ENCODE measurements at places on chromosomes 5 and 9. TPM values are rescaled to one million over a fixed set of nuclear protein-coding genes. Genes with fewer than 3 reads are reported as not detected.

DNA sequence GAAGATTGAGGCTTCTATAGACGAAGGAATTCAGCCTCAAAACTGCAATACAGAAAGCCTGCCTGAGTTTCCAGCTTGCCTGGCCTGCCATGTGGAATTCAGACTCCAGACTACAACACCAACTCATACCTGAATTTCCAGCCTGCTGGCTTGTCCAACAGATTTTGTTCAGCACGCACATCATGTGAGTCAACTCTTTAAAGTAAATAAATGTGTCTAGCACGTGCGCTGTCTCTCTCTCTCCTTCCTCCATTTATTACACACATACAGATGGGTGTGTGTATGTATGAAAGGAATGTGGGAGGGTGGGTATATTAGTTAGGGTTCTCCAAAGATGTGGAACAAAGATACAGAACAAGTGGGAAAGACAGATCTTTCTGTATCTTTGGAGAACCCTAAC, 82.4 kb upstream of the TAS2R1 start:
- no peak for DNase-seq

GRCh38 chr9:82010711-82011110, 22.1 kb downstream of the SPATA31D1 start:
- no peak for DNase-seq

DNA sequence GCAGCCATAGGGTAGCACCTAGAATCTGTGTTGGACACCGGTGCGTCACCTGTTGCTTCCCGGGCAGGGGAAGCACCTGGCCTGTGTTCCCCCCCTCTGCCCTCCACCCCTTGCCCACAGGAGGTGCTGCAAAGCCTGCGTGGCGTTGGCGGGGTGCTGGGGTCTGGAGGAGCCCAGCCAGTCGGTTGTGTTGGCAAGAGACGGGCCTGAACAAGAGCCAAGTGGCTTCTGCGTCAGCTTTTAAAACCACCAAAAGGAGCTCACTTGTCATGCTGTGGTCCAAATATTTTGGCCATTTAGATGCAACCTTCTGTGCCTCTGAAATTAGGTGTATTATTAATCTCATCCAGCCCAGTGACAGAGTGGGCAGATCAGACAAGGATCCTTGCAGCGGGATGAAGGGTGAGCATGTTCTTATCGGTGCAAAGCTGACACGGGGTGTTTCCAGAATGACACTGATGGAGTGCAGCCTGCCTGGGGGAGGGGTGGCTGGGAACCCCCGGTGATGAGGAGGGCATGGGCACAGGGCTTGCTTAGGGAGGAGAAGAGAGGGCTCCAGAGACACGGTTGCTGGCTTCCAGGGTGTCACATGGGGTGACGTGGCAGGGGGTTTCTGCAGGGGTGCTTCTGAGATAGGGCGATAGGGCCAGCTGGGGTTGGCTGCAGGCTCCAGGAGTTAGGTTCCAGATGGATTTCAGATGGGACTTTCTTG, 9.7 kb upstream of the RXRA start:
- DNase-seq, result peak; percentile 73

- DNase-seq, result peak; percentile 44
Measured at GRCh38 chr5:431711-432050, 11.3 kb upstream of the EXOC3 start.

DNA sequence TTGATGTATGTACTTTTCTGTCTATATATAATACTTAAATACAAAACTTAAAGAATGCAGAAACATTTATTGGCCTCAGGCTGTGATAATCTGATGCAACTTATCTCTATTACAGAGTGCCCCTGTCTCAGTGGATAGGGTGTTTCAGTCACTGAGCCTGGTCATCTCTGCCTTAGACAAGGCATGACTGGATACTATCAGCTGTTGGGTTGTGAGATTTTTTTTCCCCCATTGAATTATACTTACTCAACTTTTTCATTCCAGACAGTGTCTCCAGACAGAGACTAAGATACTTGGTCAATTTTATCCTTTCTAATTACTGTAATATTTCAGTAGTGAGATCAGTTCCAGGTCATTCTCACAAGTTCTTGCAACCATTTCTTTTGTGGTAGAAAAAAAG, 26.7 kb downstream of the XRCC4 start:
- DNase-seq, result no peak

DNA sequence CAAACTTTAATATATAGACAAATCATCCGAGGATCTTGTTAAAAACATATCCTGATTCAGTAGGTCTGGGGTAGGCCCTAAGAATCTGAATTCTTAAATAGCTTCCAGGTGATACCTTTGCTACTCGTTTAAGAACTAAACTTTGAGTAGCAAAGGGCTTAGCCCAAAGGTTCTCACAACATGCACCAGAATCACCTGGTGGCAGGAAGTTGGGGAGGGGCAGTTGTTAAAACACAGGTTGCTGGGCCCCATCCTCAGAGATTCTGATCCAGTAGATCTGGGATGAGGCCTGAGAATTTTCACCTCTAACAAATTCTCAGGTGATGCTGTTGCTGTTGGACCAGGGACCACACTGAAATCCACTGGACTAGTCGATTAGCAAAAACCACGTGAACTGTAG, 20.0 kb upstream of the RGMB start:
- no peak for DNase-seq

DNA sequence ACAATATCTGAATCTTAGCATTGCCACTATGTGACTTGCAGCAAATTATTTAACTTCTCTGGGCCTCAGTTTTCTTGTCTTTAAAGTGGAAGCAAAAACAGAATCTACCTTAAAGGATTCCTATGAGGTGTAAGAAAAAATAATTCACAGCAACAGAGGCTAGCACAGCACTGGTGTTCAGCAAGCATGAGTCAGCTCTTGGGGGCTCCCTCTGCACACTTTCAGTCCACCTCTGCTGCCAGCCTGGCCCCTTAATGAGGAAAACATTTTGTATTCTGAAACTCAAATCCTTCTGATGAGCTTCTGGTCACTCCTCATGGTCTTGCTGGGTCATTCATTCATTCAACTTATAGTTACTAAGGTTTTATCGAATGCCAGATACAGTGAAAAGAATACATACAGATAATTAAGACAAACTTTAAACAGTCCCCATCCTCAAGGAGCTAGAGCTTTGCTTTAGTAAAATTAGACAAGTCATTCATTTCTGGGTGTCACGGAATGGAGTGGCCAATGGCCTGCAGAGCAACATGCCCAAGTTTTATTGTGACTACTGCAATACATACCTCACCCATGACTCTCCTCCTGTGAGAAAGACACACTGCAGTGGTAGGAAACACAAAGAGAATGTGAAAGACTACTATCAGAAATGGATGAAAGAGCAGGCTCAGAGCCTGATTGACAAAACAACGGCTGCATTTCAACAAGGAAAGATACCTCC, 26.8 kb upstream of the IQGAP2 start:
- no peak for DNase-seq

GRCh38 chr5:155768332-155768731, 558.6 kb upstream of the SGCD start:
- no peak for DNase-seq

DNA sequence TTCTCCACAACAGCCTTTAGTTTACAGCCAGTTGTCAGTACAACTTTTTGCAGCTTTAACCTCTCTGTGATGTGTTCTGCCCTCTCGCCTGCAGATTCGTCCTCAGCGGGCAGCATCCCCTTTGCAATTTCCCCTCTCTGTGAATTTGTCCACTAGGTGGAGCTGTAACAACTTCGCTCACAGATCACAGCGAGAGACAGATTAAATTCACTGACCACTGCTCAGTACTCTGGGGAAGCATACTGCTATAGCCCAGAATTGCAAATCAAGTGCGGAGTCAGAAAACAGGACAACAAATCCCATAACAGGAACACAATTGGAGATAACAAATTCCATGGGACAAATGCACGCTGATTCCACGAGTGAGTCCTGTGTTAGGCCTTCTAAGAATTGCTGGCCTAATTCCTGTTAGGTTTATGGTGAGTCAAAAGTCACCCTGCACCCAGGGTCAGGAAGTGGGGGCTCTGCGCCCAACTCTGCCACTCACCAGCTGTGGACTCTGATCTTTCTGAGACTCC, 2124.9 kb downstream of the MAT2B start:
- DNase-seq, result no peak

GRCh38 chr9:38057416-38058195, 11.4 kb downstream of the SHB start:
- no peak for DNase-seq

- no peak for DNase-seq
Measured at GRCh38 chr9:98865284-98865875, 57.9 kb downstream of the GALNT12 start.

DNA sequence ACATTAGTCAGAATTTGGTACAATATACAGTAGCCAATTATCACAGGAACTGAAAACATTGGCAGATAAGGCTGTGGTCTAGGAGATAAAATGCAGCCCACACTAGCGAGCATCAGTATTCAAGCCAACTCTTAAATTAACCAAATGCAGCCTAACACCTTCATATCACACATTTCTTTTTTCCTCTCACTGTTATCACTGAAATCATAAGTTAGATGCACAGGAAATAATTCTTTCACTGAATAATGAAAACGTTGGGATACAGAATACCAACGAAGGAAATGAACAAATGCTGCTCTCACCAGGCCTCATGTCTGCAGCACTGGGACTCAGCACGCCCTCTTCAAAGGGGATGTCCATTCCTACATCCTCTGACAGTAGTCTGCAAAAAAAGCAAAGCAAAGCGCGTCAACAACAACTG, 109.1 kb upstream of the PCA3 start:
- DNase-seq, result no peak

GRCh38 chr5:101532430-101532829, 629.3 kb upstream of the ST8SIA4 start:
- no peak for DNase-seq

DNA sequence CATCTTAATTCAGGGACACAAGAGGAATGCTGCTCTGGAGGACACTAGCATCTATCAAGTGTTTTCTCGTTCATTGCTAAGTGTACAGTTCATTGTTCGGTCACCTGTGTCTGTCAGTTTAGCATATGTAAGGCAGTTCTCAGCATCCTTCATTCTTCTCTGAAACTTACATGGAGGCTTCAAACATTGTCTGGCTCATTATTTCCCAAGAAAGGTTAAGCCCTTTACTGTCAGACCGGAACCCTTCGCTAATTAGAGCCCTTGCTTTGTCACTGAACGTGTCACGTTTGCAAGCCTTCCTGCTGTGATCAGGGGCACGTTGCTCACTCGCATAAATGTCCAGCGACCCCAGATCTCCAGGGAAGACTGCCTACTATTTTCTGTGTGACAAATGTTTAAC, 62.3 kb upstream of the RIOK2 start:
- DNase-seq, result no peak

DNA sequence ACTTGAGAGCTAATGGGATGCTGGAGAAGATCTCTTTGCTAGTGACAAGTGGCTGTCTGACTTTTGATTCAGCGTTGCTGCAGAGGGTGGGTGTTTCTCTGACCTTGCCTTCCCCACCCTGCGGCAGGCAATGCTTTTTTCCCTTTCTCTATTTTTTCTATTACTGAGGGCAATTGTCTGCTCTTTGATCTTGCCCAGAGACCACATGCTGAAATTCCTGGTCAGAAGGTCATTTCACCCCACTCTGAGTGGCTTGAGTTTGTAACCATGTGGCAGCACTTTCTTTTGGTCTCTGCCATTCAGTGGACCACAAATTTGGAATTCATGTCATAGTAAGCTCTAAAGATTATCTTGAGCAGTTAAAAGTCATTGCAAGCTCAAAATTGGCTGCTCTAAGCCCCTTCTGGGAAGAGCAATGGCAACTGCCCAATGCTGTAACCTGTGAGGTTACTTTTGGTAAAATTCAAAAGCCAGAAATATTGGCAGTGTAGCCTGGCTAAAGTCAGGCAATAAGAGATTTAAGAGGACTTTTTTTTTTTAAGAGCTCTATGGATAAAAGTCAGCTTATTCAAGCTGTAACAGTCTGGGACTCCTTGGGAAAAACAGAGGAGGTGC, 30.4 kb upstream of the MTMR12 start:
- no peak for DNase-seq

- DNase-seq, result no peak
Measured at GRCh38 chr5:169213479-169213878, 87.5 kb downstream of the SLIT3 start.

GRCh38 chr5:66454186-66455078, 141.8 kb upstream of the MAST4 start:
- DNase-seq, result no peak

The TMEM252 gene
- polyA plus RNA-seq, result 0.75 TPM

The PCDHGC4 gene
- 0.05 TPM for polyA plus RNA-seq

The HRH2 gene
- 1.1 TPM for polyA plus RNA-seq

The SLC6A3 gene
- 0.56 TPM for polyA plus RNA-seq

The WWC1 gene
- 0.36 TPM for polyA plus RNA-seq

The PCDHA11 gene
- not detected for polyA plus RNA-seq

The ADAMTS6 gene
- polyA plus RNA-seq, result 1.5 TPM

The MEIKIN gene
- not detected for polyA plus RNA-seq

The GPRIN1 gene
- polyA plus RNA-seq, result 0.50 TPM

Measured in aorta (tissue), 5 donors.